KBM-7 (cell line): ENCODE measurements at places on chromosomes 12 and 14.
A peak's percentile ranks its signal among the peaks of the same experiment; 100 is the strongest.

DNA sequence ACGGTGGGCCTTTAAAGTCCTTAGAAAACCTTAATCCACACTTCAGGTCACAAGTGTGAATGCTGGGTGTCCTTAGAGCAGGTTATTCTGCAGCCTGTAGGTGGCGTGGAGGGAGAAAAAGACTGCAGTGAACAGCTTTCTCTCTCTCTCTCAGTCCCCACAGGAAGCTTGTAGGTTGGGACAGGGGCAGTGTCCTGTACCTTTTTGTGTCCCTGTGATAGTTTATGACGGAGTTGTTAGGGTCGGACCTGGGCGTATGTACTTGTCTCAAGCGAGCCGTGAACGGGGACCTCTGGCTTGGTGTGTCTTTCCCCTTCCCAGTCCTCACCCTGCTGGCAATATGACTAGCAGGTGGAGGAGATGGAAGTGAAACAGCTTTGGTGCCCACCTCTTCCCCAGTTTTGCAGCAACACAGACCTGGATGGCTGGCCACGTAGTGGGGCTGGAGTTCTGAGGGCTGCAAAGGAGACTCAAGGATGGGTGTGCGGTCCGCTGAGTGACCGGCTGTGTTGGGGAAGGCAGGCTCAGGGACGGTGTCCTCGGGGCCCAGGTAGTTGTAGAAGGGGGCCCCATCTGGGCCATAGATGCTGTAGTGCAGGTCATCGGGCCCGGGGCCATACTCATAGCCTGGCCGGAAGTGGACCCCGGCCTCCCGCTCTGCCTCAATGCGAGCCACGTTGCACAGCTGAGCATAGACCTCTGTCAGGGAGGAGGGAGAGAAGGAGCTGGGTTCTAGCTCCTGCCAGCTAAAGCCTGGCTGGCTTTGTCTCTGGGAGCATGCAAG is 8.9 kb downstream of the ISCA2 start:
- DNase-seq: peak; percentile 53

DNA sequence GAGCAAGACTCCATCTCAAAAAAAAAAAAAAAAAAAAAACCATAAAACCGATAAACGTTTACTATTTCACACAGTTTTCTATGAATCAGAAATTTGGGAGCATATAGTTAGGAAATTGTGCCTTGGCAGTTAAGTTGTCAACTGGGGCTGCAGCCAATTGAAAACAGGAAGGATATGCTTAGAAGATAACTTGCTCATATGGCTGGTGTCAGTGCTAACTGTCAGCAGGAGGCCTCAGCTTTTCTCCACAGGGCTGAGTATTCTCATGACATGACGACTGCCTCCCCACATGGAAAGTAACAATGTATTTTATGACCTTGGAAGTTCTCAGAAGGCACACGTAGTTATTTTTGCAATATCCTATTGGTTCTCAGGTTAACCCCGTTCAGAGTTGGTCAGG is 29.6 kb upstream of the OR5AU1 start:
- DNase-seq: peak; percentile 70

DNA sequence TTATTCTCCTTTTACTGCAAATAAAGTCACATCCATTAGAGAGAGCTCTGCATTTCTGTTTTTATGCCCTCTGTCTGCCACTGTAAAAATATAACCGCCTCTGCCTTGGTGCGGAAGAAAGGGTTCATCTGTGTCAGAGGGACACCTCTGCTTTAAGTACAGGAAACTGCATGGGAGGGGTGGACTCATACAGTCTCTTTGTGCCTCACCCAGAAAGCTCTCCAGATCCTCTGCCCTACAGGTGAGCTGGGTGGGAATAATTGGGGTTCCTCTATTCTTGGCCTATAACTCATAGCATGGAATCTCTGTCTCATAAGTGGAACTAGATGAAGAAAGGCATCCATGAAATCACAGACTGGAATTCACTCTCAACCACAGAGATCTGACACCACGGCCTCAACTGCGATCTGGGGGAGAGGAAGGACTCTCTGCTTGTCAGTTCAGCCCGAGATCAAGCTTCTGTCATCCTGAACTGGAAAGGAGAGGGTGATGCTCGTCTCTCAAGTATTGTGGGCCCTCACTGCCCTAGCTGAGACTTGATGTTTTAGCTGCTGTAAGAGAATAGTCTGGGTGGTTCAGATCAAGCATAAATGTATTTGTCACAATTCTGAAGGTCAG is 702.3 kb downstream of the TMEM121 start:
- no peak for DNase-seq

- DNase-seq: no peak
Measured at GRCh38 chr14:59354666-59355065, 110.5 kb downstream of the GPR135 start.

DNA sequence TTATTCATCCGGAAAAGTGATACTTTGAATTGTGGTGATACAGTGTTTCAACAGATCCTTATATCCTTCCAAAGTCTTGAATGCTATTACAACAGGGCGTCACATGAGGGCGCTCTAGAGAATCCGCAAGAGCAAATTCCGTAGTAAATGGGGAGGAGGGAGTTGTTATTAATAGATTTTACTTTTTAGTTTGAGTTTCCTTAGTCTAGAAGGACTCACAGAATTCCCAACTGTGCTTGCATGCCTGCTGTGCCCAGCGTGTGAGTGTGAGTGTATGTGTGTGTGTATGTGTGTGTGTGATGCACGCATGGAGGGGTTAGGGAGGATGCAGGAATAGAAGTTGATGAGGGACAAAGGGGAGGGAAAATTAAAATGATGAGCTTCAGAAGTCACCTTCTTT is 375.3 kb downstream of the C12orf75 start:
- peak; percentile 16 for DNase-seq

DNA sequence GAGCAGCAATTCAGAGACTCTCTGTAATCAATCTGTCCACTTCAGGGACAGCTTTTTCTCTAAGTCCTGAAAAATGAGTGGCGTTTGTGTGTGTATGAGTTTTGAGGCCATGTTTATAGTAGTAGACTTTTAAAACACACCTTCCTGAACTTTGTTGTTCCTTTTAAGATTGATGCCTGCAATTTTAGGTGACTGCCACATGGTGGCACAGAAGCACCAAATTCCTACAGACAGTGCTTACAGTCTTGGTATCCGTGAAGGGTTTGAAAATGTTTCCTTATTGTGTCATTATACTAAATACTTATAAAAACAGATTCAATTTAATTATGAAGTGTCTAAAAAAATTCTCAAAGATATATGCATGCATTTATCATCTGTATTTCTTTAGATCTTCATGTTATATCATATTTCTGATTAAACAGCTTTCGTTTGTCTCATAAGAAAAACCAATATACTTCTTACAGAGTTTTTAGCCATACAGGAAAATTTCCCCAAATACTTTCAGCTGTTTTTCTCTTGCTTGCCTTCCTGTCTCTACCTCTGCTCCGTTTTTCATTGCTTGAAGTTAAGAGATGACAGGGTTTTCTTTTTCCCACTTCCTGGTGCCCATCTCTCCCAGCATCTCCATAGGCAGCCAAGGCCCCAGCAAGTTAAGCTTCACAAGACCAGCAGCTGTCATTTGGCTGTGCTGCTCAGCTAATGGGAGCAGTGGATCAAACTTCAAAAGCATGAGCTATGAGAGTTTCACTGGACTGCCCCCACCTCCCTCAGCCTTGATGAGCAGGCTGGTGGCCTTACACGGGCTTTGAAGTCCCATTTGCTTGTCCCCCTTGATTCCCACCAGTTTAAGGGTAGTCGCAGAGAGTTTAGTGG is 259.6 kb downstream of the AKAP6 start:
- DNase-seq: peak; percentile 34

DNA sequence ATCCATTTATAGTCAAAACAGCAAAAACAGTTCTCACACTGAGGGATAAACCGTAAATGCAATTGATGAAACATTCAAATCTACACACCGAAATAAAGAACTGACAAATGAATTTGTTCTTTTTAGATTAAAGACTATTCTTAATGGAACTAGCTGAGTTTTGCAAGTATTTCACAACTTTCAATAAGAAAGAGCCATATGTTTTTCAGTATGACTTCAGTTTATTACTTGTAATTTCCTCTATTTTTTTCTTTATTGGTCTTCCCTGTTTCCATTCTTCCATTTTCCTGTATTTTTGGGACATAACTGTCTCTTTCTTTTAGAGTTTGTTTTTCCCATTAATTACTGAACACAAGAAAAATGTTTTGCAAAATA is 4.3 kb downstream of the BCAT1 start:
- DNase-seq: no peak

GRCh38 chr12:93616584-93617101 is 44.2 kb downstream of the SOCS2 start:
- peak; percentile 49 for DNase-seq

DNA sequence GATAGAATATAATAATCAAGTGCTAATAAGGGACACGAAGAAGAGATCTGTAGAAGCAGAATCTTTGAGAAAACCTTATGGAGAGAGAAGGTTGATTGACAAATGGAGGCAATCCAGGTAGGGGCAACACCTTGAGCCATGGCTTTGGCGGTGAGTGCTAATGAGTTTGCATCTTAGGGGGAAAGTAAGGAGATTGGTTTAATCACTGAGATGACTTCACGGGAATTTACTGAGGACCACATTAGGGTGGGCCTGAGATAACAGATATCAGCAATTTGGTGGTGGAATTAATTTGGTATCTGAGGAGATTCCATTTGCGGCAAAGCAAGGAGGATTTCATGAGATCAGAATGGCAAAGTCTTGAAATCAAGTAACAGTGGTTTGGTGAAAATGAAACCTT is 1.8 kb upstream of the LARP4 start:
- no peak for DNase-seq

DNA sequence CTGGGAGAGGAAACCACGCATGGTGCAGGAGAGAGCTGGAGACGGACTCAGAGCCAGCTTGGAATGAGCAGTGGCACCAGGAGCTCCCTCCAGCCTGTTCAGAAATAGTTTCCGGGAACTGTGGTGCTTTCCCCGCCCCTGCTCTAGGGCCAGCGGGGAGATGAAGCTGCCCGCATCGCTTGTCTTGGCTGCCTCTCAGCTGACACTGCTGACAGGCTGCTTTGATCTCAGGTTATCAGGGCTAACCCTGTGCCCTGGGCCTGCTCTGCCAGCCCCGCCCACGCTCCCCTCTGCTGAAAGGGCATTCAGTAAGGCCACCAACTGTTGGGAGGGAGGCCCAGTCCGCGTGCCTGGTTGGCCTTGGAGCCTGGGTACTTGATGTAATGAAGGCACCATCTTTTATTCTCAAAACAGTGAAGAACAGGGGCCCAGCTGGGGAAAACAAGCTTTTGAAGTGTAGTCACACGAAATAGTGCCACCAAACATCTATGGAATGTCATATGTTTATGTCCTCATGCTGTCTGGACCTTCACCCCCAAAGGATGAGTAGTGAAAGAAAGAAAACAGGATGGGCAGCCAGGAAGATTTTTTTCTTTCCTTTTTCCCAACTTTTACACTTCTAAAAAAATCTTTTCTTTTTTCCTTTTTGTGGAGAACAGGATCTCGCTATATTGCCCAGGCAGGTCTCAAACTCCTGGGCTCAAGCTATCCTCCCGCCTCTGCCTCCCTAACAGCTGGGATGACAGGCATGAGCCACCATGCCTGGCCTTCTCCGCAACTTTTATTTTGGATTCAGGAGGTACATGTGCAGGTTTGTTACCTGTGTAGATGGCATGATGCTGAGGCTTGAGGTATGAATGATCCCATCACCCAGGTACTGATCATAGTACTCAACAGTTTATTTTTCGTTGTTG is 115.9 kb upstream of the TBX3 start:
- DNase-seq: no peak

DNA sequence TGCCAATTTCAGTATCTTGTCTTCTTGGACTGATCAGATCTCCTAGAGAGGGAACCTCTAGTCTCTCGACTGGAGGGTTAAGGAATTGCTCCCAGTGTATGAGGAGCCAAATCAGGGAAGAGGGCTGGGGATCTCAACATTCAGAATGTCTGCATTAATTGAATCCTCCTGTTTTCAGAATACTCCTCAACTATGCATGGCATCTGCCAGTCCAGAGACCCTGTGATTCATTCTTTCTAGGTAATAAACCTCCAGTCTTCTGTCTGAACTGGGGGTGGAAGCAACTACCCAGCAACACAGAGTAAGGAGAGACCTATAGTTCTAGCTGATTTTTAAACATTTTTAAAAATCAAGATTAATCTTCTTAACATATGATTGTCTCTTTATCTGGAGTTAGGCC is 92.7 kb downstream of the AKAP6 start:
- DNase-seq: no peak

GRCh38 chr12:724194-724855 is 28.1 kb upstream of the WNK1 start:
- peak; percentile 60 for DNase-seq

DNA sequence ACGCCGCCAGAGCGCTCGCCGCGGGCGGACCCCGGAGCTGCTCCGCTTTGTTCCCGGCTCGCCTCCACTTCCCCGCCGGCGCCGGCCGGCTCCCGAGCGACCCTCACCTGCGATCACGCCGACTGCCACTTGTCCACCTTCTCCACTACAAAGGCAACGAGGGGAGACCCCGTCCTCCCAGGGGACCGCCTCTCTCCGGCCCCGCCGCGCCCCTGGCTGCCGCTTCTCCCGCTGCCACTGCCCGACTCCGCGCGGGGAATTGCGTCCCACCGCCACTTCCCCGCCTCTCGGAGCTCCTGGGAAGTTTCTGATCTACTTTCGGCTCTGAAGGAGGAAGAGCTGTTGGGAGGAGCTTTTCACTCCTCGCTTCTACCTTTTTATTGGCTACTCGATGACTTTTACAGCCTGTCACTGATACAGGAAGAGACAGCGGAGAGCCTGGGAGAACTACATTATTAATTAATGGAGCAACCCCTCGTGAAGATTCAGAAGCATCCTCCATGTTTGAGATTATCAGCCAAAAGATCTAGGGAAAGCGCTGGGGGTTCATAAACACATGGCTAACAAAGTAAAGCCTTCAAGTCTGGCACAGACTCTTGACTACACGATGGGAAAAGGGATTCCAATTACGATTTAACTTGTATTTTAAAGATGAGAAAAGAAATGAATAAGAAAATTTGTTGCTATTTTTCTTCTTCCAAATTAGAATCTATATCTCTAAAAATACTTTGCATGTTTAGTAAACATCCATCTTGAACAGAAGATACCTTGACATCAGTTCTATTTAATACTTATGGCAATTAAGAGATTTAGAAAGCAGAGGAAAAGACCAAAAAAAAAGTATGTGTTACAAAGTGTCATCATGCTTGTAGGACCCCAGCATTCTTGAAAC is at the start of gene BAZ1A:
BAZ1A (minus strand) TSS at position 330 of the 892 bp plus-strand sequence. CDS start 756 bp downstream, outside the sequence.
- DNase-seq: peak; percentile 89

DNA sequence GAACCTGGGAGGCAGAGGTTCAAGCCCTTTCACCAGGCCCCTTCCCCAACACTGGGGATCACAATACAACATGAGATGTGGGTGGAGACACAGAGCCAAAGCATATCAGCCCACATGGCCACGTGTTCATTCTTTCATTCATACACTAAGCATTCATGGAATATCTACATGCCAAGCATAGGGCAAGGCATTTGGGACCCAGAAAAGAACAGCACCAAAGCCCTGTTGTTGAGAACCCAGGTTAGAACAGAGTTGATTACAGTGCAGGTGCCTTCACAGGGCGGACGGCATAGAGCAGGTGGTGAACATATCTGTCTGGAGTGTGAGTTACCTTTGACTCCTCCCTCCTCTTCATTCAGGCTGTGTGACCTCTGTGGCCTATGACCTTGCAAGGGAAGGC is 159.4 kb upstream of the GSC start:
- no peak for DNase-seq

- DNase-seq: no peak
Measured at GRCh38 chr12:105721051-105721825, 390.7 kb downstream of the C12orf75 start.

GRCh38 chr12:89648211-89648930 is 60.3 kb downstream of the ATP2B1 start:
- no peak for DNase-seq
